ENCODE measurements at places on chromosomes 1 and 21.

DNA sequence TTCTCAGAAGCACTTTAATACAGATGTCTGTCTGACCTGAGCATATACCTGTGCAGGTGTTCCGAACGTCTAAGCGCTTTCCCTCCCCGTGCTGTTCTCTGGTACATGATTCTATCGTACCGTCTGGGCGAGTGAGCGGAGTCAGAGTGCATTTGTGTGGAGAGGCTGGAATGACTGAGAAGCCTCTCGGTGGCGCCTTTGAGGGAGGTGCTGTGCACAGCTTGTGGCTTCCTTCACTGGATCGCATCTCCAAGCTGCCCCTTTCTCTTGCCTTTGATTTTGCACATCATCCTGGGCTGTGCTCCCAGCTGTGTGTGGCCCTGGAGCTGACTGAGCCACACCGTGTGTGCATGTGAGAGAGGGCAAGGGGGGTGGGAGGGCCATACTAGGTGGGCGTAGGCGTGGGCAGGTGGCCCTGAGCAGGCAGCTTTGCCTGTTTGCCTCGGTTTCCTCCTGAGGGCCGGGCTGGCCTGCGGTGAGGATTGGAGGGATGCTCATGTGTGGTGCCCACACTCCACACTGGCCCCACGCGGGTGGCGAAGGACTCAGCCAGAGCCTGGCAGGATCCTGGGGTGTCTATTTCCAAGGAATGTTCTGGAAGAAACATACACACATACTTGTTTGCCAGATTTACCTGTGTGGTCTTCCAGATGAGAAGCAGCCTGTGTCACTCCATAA is 105.3 kb downstream of the ADARB1 start:
- DNase-seq = no peak

GRCh38 chr1:170262276-170262939 is 116.6 kb downstream of the NTMT2 start:
- no peak for DNase-seq

GRCh38 chr1:43527111-43527878 is 3.4 kb upstream of the PTPRF start:
- no peak for DNase-seq

- DNase-seq = no peak
Measured at GRCh38 chr21:26437326-26438009, 135.6 kb downstream of the CYYR1 start.

- DNase-seq = no peak
Measured at GRCh38 chr1:156076609-156077429, 5.4 kb downstream of the MEX3A start.

DNA sequence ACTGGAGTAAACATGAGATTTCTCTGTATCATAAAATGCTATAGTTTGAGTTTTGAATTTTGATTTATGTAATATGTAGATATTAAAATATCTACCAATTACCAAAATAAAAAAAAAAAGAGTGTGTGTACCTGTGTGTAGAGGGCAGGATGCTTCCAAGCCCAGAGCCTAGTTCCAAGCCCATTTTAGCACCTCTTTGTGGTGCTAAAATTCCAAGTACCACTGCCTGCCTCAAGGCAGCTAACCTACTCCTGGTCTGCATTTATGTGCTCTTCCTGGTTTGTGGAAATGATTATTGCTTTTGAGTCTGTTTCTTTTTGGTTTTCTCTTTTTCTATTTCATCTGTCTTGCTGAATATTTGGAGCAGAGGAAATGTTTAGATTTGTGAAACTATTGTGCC is 8.7 kb upstream of the POU2F1 start:
- no peak for DNase-seq

GRCh38 chr1:63615768-63616420 is 22.7 kb downstream of the PGM1 start:
- no peak for DNase-seq

DNA sequence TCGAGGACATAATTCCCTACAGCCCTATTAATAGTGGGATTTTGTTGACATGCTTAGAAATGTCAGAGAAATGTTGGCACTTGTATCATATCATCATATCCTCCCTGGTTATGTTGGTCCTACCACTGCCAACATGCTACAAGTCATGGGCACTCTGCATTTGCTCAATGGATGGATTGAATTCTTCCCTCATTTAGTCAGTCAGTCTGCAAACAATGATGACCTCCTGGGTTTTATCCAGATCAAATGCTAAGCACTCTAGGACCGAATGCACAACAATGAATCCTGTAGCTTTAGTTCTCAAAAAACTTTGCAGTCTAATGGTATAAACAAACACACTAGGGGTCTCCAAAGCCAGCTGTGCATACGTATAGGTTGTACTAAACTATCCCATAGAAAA is 357.2 kb upstream of the DPYD start:
- no peak for DNase-seq

GRCh38 chr1:248792342-248792741 is 33.4 kb downstream of the SH3BP5L start:
- no peak for DNase-seq

DNA sequence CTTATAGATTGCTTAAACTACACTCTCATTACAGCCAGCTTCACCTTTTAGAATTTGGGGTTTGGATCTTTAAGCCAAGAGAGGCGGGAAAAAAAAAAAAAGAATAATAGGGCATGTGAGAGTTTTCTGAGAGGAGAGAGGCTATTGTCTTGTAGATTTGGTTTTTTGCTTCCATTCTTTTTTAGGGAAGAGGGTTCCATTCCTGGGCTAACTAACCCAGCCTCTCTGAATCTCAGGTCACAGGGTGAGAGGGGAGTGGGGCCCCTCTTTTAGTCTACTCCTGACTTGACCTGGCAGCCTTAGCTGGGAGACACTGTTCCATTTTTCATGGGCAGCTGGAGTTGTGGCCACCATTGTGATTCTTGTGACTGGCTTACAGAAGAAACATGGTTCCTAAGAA is 24.2 kb downstream of the PBX1 start:
- DNase-seq = no peak

DNA sequence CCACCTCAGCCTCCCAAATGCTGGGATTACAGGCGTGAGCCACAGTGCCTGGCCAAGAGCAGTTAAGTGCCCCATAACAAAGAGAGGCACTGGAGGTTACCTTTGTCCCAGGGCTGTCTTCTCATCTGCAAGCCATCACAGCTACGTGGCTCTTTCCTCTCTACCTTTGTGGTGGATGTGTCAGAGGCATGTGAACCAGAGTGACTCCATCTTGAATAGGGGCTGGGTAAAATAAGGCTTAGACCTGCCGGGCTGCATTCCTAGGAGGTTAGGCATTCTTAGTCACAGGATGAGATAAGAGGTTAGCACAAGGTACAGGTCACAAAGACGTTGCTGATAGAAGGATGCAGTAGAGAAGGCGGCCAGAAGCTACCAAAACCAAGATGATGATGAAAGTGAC is 59.4 kb upstream of the POU2F1 start:
- DNase-seq = no peak

DNA sequence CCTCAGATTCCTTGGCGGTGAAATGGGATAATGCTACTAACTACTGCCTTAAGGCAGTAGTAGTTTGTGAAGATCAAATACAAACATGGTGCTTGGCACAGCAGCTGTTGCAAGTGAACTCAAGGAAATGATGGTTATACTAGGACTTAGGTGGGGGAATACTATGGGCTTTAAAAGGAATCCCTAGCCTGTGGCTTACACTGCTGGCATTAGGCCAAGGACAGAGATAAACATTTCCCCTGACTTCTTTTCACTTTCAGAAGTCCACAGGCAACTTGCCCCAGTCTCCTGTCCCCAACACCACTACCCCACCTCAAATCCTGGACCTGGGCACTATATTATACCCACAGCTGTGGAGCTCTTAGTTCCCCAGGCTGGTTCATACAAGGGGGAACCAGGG is 13.1 kb upstream of the VAMP4 start:
- DNase-seq = no peak

DNA sequence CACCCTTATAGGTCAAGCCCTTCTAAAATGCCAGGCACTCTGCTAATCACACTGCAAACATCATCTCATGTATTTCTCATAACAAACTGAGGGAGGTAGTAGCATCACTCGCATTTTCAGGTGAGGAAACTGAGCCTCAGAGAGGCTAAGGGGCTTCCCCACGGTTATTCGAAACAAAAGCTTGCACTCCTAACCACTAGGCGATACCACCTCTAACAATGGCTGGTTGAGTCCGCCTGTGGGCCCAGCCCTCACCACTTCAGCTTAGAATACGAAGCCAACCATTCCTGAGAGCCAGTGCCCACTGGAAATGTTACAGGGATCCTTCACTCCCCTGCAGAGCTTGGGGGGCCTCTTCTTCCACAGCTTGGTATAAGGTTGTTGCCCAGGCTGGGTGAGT is 65.3 kb upstream of the TENT5C start:
- DNase-seq = no peak

- DNase-seq = no peak
Measured at GRCh38 chr1:100142343-100142742, 9.4 kb downstream of the TRMT13 start.

DNA sequence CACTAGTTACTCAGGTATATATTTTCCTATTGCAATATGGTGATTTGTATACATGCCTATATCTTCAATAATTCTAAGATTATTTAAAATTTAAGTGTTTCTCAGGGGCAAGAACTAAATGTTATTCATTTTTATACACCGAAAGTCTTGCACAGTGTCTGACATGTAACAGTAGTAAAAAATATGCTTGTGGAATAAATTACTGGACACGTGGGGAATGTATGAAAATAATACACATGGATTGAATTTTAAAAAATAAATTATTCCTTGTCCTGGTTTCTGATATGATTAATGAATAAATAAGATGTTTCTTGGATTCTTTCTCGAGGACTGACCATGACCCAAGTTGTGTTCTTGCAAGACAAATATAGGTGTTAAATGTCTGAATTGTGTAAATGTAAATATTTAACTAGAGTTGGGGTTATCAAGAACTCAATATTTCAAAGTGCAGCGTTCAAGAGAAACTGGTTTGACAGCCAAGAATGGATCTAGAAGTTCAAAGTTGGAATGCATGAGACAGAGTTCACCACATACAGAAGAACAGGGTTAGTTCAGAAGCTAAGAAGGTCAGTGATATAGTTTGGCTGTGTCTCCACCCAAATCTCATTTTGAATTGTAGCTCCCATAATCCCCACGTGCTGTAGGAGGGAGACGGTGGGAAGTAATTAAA is 142.1 kb upstream of the SPAG17 start:
- DNase-seq = no peak

- DNase-seq = no peak
Measured at GRCh38 chr21:45126983-45127382, 52.6 kb downstream of the ADARB1 start.

GRCh38 chr1:86450847-86451246 is 17.9 kb upstream of the CLCA1 start:
- DNase-seq = no peak

GRCh38 chr1:217561446-217561845 is 69.4 kb downstream of the GPATCH2 start:
- DNase-seq = no peak

GRCh38 chr1:53535846-53536245 is 76.6 kb downstream of the DMRTB1 start:
- no peak for DNase-seq

DNA sequence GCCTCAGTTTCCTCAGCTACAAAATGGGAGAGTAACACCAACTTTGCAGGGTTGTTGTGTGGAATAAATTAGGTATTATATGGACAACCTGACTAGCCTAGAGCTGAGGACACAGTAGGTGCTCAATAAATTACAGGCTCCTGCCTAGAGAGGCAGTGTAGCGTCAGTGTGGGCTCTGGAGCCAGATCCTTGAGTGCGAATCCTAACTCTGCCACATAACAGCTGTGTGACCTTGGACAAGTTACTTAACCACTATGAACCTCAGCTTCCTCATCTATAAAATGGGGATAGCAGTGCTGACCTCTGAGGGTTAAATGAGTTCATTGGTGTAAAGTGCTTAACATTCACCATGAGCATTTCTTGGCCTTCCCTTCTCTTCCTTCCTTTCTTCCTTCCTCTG is 33.1 kb downstream of the RAP1GAP start:
- DNase-seq = no peak

- no peak for DNase-seq
Measured at GRCh38 chr1:232352366-232352765, 277.6 kb downstream of the SIPA1L2 start.

GRCh38 chr21:36478207-36478701 is 1.7 kb downstream of the CLDN14 start:
- no peak for DNase-seq

DNA sequence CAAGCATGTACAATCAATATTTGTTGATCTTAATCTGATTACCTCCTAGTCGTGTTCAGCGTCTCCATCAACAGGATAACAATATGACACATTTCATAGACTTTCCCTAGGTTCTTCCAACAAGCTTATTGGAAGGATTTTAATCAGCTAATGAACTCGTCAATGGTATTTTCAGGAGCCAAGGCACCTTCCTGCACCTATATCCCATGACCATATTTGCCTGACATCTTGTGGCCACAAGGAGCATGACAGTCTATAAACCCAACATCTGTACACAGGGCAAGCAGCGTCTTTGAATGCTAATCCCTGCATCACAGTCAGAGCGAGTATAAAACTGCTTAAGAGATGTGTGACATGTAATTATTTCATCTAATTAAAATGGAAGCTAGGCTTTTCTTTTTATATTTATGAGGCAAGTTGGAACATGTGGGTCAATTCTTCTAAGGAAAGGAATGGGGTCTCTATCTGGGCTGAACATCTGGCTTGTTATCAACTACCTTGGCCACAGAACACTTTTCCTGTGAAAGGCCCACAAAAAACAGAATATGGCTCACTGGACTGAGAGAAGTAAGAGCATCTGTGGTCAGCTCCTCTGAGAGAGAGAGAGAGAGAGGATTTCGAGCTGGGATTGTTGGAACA is 388.8 kb downstream of the NTNG1 start:
- no peak for DNase-seq

- no peak for DNase-seq
Measured at GRCh38 chr21:43957611-43958362, 54.3 kb upstream of the TRAPPC10 start.

GRCh38 chr1:27772036-27772931 is 735 bp upstream of the STX12 start:
- DNase-seq = no peak

GRCh38 chr1:17860812-17861211 is 105.7 kb downstream of the ACTL8 start:
- DNase-seq = no peak

DNA sequence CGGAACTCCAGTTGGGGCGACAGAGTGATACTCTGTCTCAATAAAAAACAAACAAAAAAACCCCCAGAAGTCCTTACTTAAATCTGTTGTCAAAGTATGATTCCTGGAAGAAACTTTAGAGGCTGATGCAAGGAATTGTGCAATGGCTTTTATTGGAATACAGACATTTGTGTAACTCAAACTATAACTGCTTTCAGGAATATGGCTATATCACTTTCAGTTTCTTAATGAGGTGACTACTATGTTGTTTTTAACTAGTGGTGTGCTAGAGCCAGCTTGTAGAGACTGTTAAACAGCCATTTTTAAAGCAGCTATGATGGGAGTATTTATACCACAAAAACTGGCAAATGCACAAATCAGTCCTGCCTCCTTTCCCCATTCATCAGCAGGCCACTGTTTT is 22.7 kb upstream of the DNAJC28 start:
- DNase-seq = no peak

DNA sequence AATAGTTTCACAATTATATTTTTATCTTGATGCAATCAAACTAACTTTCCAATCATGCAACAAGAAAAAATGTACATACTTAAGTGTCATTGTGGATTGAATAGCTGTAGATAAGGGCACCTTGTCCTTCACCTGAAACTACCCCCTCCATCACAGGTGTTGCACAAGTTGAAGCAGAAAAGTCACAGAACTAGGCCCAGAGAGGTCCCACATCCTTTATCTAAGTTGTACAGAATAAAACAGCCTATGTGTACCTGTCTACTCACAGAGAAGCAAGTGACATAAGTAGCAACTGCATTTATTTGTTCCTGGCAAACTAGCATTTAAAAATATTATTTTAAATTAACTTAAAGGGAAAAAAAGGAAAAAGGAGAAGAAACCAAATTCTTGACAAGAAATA is 256.8 kb downstream of the FAF1 start:
- DNase-seq = no peak

All from cortex of kidney (tissue), 1 donor.